ENCODE measurements at places on chromosomes 3 and 15.

- DNase-seq, result no peak
Observed at GRCh38 chr3:184523825-184524615, 37.6 kb upstream of the EPHB3 start.

- DNase-seq, result no peak
Observed at GRCh38 chr15:65409036-65409631, 13.6 kb downstream of the IGDCC4 start.

DNA sequence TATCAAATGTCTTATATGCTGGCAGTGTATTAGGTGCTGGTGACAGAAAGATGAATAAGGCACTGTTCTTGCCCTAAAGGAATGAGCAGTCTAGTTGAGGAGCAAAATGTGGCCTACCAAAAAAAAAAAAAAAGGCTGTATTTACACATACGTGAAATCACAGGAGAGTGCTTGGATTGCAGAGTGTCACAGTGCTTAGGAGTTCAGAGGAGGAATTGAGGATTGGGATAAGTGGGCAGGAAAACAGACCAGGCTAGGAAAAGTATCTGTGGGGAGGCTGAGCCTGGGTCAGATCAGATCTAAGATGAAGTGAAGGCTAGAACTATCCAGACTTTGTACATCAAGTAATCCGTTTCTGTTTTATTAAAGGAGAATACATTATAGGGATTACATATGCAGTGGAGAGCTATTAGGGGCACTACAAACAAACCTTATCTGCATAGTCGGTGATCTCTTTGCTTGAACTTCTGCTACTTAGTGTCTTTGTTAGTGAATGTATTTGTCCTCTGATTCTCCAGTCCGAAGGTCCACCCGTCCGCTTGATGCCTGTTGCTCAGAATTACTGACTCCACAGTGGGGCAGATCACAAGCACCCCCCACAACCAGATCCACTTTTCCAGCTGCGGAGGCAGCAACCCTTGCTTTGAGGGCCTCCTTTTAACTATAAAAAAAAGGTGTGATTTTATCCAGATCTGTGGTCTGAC lies 80.0 kb downstream of the FNDC3B start:
- no peak for DNase-seq

- no peak for DNase-seq
Observed at GRCh38 chr3:123331006-123331405, 117.9 kb downstream of the ADCY5 start.

GRCh38 chr3:37945156-37945806 lies 45.3 kb upstream of the VILL start:
- DNase-seq, result no peak

DNA sequence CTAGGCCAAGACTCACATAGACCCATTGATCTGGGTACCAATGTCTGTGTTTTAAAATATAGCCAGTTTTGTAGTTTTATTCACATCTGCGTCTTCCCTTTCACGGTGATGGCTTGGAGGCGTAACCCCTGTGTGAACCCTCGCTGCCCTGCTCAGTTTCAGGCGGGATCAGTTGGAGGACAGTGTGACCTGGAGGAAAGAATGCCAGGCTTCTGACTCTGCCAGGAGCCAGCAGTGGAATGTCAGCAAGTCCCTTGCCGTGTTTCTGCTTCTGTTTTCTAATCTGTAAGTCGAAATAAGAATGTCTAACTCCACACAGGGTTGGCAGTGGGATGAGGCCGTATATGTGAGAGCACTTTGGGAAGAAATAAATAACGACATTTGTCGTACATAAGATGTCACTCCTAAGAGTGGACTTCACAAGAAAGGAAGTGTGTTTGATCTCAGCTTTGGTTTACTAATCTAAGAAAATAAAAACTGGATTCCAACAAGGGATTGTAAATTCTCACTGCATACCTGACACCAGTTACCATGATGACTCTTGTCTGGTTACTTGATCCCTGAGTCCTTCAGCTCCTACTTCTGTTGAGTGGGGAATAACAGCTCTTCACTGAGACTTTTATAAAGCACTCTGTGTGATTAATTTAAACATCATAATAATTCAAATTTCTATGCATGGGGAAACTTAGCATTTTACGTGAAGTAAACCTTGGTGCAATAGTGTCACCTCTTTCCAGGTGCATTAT lies 6.3 kb upstream of the CA12 start:
- no peak for DNase-seq

- DNase-seq, result no peak
Observed at GRCh38 chr3:102360183-102360860, 74.5 kb upstream of the ZPLD1 start.

DNA sequence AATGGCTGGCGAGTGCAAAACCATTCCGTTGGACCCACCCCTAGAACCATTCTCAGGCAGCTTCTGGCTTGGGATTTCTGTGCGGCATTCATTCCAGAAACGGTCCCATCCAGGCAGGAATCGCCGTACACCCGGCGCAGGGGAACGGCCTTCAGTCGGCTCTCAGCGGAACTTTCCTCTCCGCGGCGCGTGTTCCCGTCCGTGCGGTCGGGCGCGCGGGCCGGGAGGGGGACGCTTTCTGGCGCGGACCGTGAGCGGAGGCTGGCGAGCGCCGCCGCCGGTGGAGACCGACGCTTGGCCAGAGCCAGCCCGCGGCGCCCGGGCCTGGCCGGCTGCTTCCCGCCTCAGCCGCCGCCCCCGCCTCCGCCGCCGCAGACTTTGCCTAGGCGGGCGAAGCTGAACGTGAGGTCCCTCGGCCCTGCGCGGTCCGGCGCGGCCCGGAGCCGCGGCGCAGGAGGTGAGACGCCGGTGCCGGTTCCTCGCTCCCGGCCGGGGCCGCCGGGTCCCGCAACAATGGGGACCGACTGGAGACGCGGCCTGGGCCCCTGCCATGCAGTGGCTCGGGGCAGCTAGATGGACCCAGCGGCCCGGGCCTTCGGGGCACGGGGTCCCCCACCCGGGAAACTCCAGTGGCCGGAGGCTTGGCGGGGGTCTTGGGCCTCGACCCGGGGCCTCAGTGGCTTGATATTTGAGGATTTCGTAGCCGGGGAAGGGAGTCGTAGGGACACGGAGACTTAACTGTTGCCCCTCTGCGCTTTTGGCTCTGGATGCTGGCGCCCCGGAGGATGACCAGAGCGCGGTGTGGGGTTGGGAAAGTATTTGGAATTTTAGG lies at the start of gene RAD54L2:
TSS of gene RAD54L2 (plus strand) at position 261 of the 832 bp plus-strand sequence. CDS start 51,702 bp downstream, outside the sequence.
- DNase-seq, result peak; percentile 55

- DNase-seq, result no peak
Observed at GRCh38 chr3:160210799-160211221, 14.4 kb upstream of the C3orf80 start.

DNA sequence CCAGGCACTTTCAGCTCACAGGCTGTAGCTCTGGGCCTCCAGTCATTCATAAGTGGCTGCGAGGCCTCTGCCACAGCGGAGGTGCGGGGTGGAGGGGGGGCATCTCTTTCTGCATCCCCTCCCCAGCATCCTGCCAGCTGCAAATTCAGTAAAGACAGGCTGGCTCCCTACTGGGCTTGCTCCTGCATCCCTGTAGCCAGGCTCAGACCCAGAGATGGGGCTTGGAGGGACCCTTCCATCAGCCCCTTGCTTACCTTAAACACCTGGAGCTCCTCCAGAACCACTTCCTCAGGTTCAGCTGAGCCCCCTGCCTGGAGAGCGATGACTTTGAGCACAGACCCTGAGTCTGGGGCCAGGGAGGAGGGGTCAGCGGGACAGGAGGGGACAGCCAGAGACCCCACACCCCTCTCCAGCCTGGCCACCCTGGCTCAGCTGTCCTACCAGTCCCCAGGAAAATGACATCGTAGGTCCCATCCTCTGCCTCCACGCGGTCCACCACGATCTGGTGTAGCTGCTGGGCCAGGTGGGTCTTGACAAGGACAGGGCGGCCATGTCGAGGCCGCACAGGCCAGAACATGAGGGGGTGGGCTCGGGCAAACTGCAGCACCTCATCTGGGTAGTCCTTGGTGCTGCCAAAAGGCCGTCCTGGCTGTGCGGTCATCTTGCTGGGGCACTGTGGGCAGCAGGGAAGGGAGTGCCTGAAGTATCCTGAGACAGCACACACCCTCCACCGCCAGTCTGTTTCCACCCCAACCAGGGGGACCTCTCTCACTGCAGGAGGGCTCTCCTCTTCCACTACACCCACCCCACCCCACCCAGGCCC lies 5.3 kb downstream of the SEMA3G start:
- DNase-seq, result no peak

DNA sequence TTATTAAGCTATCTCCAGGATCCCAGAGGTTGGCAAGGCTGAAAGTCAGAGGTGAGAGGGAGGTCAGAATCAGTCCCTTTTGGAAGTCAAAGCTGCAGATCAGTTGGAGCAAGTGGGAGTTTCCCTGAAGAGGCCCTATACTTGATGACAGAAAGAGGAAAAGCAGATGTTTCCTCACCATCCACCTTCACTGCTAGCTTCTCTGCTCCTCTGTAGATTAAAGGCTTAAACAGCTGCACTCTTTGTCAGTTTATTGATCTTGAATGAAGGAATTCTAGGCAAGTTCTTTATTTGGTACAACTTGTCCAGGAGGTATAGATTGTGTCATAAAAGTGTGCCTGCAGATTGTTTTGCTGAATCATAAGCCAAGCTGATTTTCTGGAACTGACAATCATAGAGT lies 408.2 kb upstream of the TGFBR2 start:
- no peak for DNase-seq

GRCh38 chr15:28900041-28900891 lies 14.5 kb downstream of the APBA2 start:
- no peak for DNase-seq

- DNase-seq, result no peak
Observed at GRCh38 chr15:42286445-42287029, 13.3 kb upstream of the TMEM87A start.

- DNase-seq, result no peak
Observed at GRCh38 chr15:29134239-29134638, 135.4 kb downstream of the NSMCE3 start.

- no peak for DNase-seq
Observed at GRCh38 chr3:62587169-62587568, 213.8 kb upstream of the FEZF2 start.

DNA sequence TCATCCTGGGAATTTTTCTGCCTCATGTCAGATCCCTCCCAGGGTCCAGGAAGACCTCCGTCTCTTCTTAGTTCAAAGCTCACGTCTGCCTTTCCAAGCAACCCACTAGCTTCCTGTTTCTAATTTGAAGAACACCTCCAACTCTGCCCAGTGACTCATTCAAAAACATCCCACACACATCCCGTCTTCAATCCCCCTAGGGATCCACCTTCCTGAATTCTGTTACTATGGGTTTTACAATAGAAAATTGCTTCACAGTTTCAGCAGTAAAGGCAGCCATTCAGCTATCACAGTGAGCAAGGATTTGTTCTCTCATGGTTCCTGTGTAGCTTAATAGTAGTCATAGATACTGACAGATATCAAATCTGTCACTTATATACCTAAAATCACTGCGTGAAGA lies 308.3 kb upstream of the CCDC54 start:
- no peak for DNase-seq

DNA sequence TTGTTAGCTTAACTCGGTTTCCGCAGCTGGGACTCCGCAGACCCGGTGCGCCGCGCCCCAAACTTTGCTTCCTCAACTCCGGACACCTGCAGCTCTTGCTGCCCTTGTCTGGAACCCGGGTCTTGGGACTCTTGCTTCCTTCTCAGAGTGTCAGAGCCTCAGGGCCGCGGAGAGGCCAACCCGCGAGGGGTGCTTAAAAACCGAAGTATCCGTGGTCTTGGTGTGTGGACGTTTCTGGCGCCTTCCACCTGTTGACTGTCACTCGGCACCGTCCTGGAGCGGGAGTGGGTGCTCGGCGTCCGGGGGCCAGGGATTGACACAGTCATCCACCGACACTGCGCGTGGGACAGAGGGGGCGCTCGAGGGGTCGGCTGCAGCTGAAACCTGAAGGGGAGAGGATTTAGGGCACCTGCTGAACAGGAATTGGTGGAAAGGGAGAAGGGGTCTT lies 386 bp downstream of the SQOR start:
- DNase-seq, result peak; percentile 37

- no peak for DNase-seq
Observed at GRCh38 chr3:109195815-109196214, 59.3 kb downstream of the C3orf85 start.

GRCh38 chr3:173395073-173395411 lies 2.5 kb upstream of the NLGN1 start:
- no peak for DNase-seq

DNA sequence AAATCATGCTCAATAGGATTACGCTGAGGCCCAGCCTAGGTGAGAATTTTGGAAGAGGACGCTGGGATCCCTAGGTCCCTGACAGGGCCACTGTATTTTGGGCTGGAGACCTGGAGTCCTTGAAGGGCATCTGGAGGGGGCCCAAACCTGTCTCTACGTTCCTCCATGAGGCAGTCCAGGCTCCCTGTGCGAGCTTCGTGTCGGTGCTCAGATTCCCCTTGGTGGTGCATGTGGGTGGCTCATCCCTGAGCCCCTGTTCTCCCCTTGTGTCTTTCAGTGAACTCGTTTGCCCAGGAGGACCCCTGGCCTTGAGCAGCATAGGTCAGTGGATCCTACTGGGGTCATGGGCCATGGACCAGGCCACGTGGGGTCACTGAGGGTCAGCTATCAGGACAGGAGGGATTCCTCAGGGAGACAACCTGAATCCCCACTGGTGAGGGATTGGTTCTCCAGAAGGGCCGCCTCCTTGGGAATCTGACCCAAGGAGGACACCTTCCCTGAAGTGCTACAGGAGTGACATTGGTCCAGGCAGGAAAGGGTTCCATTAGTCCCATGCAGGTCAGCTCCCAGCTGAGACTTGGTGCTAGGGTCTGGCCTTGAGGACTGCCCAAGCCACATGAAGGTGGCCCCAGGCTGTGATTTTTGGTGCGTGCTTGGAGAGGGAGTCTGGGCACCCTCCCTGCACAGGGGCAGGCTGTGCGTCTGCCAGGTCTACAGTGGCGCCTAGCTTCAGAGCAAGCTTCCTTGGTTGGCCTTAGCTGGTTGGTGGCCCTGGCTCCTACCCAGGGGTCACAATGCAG lies 229.8 kb downstream of the SNRPN start:
- DNase-seq, result no peak

- no peak for DNase-seq
Observed at GRCh38 chr3:154684021-154684420, 254.0 kb upstream of the GPR149 start.

GRCh38 chr3:178172121-178172520 lies 364.1 kb upstream of the KCNMB2 start:
- DNase-seq, result no peak

DNA sequence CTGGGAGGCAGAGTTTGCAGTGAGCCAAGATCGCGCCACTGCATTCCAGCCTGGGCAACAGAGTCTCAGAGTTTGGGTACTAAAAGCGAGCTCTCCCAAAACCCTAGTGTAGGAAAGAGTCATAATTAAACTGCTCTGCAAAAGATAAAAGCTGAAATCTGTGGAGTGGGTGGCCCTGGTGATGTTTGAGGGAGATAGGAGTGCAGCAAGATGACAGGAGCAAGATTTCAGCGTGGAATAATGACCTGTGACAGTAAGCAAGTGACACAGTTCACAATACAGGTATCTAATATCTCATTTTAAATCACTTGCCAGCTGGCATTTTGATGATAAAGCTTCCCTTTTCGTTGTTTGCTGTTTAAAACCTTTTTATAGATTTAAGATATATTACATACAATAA lies 79.3 kb downstream of the MDFIC2 start:
- DNase-seq, result no peak

GRCh38 chr3:36494461-36495109 lies 114.3 kb downstream of the STAC start:
- no peak for DNase-seq
